Endodermal cell (in vitro differentiated cells): ENCODE measurements at places on chromosomes 6 and 20. TPM values are rescaled to one million over a fixed set of nuclear protein-coding genes. Genes with fewer than 3 reads are reported as not detected.

- peak; percentile 35 for DNase-seq
Measured at GRCh38 chr20:38198238-38198861, 33.3 kb upstream of the TGM2 start.

DNA sequence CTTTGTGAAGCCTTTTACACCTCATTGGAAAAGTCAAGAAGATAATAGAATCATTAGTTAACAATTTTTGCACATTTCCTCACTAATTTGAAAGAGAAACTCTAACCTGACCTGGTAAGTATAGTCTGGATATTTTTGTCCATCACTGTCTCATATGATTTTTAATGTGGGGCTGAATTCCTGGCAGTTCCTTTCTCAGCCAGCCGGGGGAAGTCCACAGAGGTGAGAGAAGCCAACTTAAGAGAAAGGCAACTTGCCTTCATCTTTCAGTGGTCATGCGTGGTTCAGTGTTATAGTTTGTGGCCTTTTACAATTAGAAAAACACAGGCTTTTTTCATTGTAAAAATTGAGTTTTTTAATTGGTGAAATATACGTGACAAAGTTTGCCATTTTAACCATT lies 80.6 kb downstream of the CDYL start:
- DNase-seq: no peak

DNA sequence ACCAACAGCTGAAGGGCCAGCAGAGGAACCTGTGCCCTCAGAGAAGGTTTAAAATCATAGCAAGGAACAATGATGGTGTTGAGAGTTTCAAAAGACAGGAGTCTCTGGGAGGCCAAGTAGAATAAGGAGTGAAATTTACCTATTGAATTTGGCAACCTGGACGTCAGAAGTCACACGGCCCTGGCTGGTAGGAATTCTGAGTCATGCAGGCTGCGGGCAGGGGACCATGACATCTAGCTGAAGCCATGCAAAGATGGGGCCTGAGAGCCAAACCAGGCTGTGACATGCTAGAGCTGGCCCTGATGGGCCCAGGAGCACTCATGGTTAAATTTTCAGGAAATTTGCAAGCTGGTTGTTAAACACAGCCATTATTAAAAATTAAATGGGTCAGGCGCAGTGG lies 64.0 kb upstream of the SNX9 start:
- DNase-seq: peak; percentile 23

DNA sequence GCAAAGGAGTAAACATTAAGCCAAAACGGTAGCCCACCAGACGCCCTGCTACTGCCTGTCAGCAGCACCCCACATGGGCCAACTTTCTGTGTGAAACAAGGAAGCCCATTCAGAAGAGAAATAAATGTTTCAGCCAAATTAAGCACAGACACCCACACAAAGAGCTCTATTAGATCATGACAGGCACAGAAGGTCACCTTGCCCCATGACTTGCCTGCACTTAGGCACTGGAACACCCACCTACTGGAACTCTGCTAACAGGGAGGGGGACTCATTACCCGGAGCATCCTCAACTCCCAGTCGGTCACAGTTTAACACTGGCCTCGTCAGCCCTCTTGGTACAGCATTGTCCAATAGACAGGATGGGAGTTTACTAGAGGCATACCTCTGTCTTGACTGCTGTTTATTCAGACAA lies 31.8 kb downstream of the GFOD1 start:
- DNase-seq: peak; percentile 33

GRCh38 chr6:6962699-6963098 lies 145.1 kb upstream of the RREB1 start:
- DNase-seq: no peak

DNA sequence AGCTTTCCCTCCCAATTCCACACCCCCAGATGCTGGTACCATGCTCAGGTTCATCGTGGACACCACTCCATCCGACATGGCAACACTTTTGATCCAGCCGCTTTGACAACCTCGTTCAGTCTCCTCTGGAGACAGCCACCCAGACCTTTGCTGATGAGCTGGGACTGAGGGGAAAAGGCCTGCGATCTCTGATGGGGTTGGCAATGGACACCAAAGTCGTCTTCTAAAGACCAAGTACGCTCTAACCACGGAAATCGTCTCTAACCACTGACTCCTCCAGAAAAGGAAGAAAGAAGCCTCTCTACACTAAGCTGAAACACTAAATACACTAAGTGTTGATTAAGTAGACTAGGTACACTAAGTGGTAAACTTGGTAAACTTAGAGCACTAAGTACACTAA lies 26.1 kb upstream of the HLA-E start:
- DNase-seq: no peak

GRCh38 chr6:116663308-116663707 lies 5.3 kb downstream of the ZUP1 start:
- no peak for DNase-seq

DNA sequence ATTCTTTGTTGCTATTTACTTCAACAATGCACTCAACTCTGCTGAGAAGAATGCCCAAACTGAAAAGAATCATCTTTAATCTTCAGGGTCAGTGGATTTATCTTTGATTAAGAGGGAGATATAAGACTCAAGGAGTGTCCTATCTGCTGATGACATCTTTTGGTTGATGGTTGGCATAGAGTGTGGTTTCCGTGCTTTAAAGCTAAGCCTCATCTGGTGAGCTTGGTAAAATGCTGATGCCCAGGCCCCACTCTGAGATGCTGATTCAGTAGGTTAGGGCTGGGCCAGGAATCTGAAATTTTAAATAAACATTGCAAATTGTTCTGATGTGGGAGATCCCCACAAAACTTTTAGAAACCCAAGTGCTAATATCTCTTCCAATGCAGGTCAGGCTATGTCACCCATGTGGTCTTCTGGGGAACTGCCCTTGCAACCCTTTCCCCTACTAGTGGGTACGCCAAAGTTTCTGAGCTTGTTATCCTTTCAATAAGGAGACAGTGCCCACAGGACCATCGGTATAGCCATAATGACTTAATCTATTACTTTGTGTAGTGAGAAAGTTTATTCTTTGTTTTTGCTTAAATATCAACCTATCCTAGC lies 68.5 kb upstream of the ARMH2 start:
- DNase-seq: no peak

DNA sequence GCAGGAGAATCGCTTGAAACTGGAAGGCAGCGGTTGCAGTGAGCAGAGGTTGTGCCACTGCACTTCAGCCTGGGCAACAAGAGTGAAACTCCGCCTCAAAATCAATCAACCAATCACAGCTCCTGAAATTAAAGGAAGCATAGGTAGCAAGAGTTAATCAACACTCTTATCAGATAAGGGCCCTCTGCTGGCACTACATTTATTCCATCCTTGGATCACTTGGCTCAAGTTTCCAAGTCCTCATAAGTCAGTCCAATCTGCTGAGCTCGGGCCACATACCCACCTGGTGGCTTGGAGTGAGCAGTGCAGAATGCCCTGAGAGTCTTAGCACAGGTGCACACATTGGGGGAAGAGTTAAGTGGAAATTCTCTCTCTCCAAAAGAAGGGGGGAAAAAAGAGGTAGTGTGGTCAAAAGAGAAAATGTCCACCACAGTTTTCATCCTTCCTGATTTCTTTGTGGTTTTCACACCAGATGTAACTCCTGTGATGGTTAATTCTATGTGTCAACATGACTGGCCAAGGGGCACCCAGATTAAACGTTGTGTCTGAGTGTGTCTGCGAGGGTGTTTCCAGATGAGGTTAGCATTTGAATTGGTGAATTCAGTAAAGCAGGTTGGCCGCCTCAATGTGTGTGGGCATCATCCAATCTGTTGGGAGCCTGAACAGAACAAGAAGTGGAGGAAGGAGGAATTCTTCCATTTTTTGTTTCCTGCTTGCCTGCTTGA lies 14.2 kb upstream of the FAM8A1 start:
- peak; percentile 74 for DNase-seq

DNA sequence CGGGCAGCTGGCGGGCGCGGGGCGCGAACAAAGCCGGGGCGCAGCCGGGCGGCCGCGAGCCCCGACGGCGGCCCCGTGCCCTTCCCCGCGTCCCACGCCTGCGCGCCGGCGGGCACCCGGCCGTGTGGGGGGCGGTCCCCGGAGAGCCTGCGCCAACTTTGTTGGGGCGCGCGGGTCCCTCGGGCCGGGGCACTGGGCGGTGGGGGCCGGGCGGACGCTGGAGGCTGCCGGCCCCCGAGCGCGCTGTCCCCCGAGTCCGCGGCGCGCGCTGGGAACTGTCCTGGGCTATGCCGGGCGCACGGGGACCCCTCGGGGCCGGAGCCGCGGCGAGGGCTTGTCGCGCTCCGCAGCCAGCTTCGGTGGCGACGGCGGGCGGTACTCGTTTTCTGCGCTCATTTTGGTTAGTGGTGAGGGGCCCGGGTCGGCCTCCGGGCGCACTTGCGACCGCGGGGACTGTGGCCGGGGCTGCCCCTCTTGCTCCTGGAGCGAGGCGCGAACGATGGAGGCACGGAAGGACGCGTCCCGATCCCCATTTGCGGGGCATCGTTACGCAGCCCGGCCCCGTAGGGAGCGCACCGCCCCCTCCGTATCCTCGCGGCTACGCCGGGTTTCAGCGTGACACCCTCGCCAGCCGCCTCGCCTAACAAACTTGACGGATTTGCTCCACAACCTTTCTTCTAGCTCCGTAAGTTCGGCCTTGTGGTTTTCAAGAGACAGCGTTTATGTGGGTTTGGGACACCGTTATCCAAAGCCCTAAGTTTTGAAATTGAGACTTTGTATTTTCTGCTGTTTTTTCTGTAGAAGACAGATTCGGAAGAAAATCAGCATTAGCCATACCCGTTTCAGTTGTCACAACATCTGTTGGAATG lies 622 bp downstream of the SS18L1 start:
- peak; percentile 78 for DNase-seq

- DNase-seq: peak; percentile 47
Measured at GRCh38 chr6:164693944-164694343, 615.5 kb downstream of the C6orf118 start.

GRCh38 chr6:56787209-56787608 lies 144.5 kb upstream of the DST start:
- no peak for DNase-seq

DNA sequence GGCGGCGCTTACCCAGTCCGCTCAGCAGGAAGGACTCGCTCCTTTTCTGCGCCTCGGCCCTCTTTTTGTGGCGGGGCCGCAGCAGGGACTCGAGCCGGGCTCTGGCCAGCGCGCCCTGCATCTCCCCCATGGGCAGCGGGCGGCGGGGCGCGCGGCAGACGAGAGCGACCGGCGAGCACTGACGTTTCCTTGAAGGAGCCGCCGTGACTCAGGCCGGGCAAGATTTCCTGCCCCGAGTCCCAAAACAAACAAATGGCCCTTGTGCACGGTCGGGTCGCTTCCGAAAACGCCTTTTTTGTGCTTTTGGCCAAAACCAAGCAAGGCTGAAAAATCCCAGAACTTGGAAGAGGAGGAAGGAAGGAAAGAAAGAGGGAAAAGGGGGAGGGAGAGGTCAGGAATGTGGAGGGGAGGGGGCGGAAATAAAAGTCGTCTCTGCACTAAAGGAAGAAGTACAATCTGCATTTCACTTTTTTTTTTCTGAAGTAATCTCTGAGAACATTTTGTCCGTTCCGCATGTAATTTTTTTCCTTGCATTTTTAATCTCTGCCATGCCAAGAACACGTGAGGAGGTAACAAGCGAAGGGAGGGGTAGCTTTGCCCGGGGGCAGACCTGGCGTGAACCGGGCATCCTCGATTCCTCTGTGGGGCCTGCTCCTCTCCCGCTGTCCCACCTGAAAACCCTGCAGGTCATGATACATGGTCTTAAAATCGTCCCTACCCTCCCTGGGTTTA lies 123.3 kb upstream of the SLC2A12 start:
- peak; percentile 88 for DNase-seq

SEMG1 gene
- 0.46 and 0.54 TPM in 2 replicates for total RNA-seq

RIPPLY2 gene
- 0.07 and 0.36 TPM in 2 replicates for total RNA-seq

DEFB124 gene
- not detected in 2 replicates for total RNA-seq

HAO1 gene
- total RNA-seq: not detected in 2 replicates

MLN gene
- total RNA-seq: not detected in 2 replicates

TPX2 gene
- total RNA-seq: 71.4 to 119 TPM (median 118 TPM) in 3 replicates

MRAP2 gene
- total RNA-seq: 9.5 to 10.7 TPM (median 10.3 TPM) in 3 replicates

BHLHE23 gene
- not detected in 2 replicates for total RNA-seq

TMEM14A gene
- total RNA-seq: 3.1 to 10.1 TPM (median 9.2 TPM) in 3 replicates
